ELF-1 (cell line): ENCODE measurements at places on chromosomes 2 and 18.

DNA sequence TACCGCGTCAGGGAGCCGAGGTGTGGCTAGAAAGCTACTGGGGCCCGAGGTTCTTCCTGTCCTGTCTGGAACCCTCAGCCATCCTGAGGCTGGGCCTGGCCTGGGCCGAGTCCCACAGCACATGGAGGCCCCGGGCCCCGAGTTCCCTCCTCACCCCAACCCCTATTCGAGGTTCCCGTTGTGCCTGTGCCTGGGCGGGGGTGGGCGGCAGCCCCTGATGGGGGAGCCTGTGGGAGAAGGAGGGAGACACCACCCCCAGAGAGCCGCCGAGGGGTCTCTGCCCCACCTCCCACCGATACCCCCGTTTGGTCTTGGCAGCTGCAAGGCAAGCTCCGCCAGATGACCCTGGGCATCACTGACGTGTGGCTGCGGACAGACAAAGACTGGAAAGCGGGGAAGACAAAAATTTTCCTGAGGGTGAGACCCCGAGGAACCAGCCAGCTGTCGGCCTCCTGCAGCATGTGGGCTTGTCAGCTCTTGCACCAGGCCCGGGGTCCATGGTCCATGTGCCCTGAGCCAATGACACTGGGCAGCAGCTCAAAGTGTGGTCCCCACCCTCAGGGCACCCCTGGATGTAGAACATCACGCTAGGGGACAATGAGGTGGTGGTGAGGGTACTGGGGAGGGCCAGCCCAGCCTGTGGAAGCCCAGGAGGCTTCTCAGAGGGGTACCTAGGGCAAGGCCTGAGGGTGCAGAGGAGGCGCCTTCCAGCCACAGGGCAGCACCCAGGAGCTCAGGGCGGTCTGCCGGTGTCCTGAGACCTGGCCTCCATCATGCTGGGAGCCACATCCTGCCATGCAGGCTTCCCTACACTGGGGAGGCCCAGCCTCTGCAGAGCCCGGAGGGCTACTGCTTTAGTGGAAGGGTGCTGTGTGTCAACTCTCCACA lies 52.5 kb upstream of the GPR17 start:
- no peak for DNase-seq

DNA sequence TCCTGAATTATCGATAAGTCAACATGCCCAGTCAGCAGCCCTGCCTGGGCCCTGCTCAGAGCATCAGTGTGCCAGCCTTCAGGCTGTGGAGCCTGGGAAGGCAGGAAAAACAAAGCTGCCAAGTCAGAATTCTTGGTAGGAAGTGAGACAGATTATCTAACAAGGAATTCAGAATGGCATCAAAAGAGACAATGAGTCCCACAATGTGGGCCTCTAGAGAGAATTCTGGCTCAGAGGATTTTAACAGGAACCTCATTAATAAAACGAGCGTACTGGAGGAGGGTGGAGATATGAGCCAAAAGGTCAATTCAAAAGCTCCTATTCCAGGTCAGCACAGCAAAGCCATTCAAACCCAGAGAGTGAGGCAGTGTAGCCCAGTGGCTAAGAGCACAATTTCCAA lies 327.6 kb upstream of the MMADHC start:
- DNase-seq = no peak

- DNase-seq = no peak
Observed at GRCh38 chr18:41992703-41993102, 37.7 kb downstream of the PIK3C3 start.

DNA sequence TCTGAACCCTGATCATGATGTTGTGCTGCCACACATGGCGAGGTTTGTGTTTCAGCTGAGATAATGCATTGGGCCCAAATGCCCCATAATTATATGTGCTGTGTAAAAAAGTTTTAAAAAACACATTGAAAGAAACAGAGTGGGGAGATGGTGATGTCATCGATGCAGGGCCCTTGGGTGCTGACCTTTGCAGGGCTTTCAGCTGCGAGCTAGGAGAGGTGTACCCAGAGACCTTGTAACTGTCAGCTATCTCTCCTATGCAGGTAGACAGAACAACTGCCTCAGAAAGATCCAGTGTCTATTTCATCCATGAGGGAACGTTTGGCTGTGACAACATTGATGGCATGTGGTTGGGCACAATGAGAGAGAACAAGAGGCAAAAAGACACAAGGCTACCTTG lies 286.9 kb upstream of the CELF4 start:
- DNase-seq = no peak

DNA sequence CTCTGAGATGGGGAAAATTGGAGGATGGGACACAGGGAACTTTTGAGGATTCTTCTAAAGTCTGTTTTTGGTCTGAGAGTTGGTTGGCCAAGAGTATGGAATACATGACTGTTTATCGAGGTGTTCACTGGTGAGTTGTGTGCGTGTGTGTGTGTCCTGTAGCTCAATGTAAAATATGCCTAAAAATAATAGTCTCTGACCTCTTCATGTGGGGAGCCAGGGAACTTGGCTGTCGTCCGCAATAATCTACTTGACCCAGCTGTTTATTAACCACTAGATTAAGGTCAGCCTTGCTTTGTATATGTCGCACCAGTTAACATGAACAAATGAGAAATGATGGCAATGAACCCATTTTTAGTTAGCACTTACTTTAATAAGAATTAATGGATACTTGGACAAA lies 177.5 kb upstream of the TPO start:
- no peak for DNase-seq

- no peak for DNase-seq
Observed at GRCh38 chr2:229343661-229344060, 72.6 kb upstream of the PID1 start.

GRCh38 chr2:237022533-237022932 lies 63.2 kb upstream of the COPS8 start:
- no peak for DNase-seq

GRCh38 chr2:168770796-168771195 lies 31.6 kb upstream of the NOSTRIN start:
- no peak for DNase-seq

GRCh38 chr18:61756244-61756643 lies 136.6 kb downstream of the RNF152 start:
- no peak for DNase-seq

DNA sequence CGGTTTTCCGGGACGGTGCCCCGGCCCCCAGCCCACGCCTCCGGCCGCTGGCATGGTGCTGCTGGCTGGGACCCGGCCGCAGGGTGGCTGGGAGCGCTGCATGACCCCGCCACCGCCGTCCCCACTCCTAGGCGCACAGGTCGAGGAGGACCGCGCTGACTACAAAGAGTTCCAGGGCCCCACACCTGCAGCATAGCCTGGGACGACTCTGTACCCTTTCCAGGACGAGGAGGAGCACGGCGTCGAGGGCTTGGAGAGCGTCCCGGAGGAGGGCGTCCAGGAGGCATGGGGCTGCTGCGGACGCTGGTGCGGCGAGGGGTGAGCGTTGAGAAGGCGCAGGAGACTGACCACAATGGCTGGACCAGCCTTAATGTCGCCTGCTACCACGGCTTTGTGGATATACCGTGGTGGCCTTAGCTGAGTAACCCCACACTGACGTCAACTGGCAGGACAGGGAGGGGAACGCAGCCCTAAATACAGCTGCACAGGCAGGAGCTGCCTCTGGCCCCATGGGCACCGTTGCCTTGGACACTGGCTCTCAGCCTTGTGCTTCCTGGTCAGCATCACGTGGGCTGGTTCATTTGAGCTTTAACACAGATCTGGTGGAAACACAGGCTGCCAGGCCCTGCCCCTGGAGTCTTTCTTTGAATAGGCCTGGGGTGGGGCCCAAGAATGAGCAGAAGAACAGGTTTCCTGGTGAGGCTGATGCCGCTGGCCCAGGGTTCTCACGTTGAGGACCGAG lies 40.9 kb upstream of the TRIM43B start:
- no peak for DNase-seq

- DNase-seq = no peak
Observed at GRCh38 chr2:67255933-67256615, 141.1 kb upstream of the ETAA1 start.

GRCh38 chr2:238863749-238864206 lies 15.9 kb downstream of the TWIST2 start:
- DNase-seq = no peak

- no peak for DNase-seq
Observed at GRCh38 chr18:32302806-32303205, 113.0 kb downstream of the MEP1B start.
